ENCODE measurements at places on chromosomes 1 and 21.

DNA sequence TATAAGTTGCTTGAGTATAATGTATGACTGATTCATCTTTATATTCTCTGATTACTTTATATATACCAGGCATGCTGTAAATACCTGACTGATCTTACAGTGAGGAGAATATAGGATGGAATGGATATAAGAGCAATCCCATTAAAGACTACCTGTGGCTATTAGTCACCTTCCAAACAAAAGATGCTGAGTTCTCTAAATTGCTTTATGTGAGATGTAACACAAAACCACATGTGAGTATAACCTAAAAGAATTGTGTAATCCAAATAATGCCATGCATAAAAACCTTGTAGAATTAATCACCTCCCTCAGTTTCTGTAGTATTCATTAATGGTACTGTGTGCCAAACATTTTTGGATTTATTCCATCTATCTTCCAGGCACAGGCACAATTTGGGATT lies 134.6 kb upstream of the LRRC7 start:
- no peak for DNase-seq

DNA sequence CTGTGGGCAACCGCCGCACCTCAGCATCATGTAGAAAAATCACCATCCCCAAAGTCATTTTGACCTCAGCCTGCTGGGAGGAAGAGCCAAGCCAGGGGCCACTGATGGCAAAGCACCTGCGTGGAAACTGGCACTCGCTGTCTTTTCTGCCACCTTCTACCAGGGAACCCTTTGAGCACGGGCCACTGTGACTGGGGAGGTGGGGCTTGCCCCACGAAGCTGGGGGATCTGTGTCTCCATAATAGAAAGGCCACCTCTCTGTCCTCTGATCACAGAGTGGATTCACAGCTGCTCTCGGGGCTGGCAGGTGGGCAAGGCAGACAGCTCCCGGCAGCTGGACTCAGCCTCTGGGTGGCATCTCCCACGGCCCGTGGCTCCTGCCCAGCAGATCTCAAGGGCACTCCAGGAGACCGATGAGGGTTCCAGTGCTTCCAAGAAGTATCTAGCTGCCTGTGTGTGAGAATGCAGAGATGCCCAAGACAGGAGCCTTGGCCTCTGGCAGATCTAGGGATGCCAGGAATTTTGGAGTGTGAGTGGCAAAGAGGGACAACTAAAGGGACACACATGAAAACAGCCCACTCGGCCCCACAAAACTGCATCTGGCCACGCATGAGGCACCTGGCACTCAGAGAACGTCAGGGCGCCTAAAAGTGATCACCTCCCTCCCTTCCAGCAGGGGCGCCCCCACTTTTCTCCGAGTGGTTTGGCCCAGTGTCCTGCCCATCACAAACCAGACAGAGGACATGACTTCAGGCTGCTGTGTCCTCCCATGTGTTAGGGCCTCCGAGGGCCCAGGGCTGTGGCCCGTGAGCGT lies 102.6 kb downstream of the PDE9A start:
- DNase-seq, result no peak

- DNase-seq, result no peak
Observed at GRCh38 chr1:167763525-167764220, 41.9 kb downstream of the MPZL1 start.

DNA sequence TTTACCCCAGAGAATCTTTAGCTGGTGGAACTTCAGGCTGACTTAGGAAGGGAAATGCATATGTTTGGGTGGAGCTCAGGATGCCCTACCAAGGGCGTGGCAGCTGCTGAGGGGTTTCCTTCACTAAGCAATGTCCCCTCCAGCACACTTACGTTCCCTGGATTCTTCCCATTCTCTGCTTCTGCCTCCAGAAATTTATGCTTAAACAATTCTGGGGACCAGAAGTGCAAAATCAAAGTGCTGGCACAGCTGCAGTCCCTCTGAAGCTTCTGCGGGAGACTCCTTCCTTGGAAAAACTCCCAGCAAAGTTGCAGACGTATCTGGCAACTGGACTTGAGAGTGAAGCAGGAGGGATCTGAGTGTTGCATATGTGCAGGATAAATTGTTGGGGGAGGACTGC lies 402.8 kb downstream of the PCP4 start:
- no peak for DNase-seq

GRCh38 chr1:1545946-1546737 lies 5.7 kb upstream of the TMEM240 start:
- DNase-seq, result no peak

GRCh38 chr1:15110128-15110866 lies 43.2 kb upstream of the TMEM51 start:
- DNase-seq, result no peak

- no peak for DNase-seq
Observed at GRCh38 chr1:173409613-173410012, 67.5 kb upstream of the PRDX6 start.

- no peak for DNase-seq
Observed at GRCh38 chr1:210758761-210759160, 375.2 kb downstream of the KCNH1 start.

DNA sequence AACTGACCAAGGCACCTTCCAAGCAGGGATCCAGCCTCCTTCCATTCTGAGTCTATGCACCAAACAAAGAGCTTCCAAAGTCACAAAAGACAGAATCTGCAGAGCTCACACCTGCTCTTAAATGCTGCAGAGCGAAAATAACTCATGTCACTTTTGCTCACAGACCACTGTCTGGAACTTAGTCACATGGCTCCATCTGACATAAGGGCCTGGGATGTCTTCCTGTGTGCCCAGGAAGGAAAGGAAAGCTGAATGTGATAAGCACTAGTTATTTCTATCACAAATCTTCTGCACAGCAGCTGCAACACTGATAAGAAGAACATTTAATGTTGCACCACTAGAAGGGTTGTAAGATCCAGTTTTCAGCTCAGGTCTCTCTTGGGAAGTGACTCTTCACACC lies 39.5 kb upstream of the SGIP1 start:
- DNase-seq, result no peak

Measured in amniotic stem cell (primary cell).